SHP77 treated with DMSO at 0.1 percent for 48 hours (cell line): ENCODE measurements at places on chromosomes 2 and 18.

DNA sequence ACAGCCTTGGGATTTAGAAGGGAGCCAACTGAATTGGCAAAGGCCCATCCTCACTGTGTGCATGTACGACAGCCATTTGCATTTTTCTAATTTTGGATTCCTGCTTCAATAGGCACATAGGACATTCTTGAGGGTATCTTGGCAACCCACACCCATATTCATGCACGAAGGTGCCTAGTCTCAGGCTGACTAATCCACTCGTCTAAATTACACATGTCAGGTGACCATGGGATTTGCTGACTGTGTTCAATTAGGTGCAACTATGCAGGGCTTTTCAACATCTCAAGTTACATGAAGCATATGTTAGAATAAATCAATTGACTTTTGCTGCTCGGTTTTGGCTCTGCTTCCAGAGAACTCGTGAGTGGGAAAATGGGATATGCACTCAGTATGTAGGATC is 249.7 kb downstream of the SP3 start:
- DNase-seq = no peak

DNA sequence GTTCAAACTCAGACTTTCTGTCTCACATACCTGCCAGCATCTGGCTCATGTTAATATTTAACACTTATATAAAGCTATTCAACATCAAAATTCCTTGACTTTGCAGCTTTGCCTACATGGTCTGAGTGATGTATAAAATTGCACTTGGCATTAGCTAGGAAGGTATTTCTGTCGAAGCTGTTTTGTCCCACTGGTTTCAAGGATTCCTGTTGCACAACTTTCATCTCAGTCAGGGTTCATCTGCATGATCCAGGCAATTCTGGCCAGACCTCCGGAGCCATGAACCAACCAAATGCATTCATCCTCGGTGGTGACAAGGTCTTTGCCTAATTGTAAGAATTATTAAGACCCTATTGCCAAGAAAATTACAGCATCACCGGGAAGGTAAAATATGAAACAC is 185.4 kb downstream of the ZEB2 start:
- DNase-seq = no peak

DNA sequence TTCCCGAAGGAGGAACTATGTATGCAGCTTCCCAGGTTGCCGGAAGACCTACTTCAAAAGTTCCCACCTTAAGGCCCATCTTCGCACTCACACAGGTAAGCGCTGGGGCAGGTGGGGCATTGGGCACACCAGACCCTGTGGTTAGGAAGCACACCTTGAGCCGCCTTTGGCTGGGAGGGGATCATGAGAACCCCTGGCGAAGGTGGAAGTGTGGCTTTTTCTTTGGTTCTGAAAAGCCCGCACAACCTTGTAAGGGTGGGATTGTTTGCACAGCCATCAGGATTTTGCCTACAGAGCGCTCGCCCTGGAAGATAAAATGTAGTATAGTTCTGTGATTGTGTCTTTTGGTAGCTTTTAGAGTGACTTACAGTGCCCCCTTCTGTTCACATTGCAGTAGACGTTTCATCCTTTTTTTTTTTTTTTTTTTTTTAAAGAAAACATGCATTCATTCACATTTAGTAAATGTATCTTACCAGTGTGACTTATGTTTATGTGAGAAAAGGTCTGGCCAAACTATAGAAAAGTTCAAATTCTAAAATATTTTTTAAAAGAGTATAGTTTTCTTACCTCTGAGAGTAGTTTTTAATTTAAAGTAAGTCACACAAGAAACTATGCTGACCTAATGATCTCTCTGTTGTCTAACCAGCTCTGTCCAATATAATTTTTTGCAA is 5.3 kb downstream of the KLF11 start:
- DNase-seq = peak; percentile 66

- no peak for DNase-seq
These were observed 86.8 kb upstream of the TFPI start for GRCh38 chr2:187640926-187641510.

GRCh38 chr2:9914384-9915065 is 37.0 kb upstream of the GRHL1 start:
- DNase-seq = no peak

DNA sequence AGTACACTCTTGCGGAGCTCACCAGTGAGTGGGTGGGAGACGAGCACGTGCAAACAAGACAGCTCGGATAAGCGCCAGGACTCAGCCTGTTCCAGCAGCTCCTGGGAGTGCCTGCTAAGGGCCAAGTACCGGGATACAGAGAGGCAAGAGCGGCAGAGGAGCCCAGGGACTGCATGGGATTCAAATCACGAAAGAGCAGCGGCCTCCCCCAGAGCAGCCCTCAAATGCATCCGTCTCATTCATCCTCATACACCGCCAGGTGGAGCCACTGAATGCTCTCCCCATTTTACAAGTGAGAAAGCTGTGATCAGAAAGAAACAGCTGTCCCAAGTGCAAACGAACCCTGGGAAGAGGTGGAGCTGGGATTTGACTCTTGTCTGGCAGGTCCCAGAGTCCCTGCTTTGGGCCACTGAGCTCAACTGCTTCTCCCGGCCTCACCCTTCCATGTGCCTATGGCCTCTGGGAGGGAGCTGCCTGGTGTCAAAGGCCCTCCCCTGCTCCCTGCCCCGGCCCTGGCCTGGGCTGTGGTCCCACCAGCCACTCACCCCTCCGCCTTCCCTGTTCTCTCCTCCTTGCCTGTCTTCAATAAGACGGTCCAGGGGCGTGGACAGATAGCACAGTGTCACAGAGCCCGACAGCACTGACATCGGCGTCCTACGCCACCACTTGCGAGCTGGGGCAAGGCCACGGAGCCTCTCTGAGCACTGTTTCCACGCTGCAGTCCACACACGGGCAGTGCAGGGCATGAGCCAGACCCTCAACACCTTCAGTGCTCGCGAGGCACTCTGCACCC is 72.8 kb upstream of the TAF1B start:
- peak; percentile 76 for DNase-seq

GRCh38 chr2:106037262-106037661 is 156.8 kb downstream of the UXS1 start:
- no peak for DNase-seq

- DNase-seq = no peak
These were observed 261.3 kb downstream of the CLIP4 start for GRCh38 chr2:29376541-29376940.

DNA sequence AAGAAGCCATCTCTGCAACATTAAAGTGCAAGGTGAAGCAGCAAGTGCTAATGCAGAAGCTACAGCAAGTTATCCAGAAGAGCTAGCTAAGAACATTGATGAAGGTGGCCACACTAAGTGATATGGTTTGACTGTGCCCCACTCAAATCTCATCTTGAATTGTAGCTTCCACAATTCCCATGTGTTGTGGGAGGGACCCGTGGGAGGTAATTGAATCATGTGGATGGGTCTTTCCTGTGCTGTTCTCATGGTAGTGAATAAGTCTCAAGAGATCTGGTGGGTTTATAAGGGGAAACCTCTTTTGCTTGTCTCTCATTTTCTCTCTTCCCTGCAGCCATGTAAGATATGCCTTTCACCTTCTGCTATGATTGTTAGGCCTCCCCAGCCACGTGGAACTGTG is 11.4 kb downstream of the RDH14 start:
- DNase-seq = no peak

DNA sequence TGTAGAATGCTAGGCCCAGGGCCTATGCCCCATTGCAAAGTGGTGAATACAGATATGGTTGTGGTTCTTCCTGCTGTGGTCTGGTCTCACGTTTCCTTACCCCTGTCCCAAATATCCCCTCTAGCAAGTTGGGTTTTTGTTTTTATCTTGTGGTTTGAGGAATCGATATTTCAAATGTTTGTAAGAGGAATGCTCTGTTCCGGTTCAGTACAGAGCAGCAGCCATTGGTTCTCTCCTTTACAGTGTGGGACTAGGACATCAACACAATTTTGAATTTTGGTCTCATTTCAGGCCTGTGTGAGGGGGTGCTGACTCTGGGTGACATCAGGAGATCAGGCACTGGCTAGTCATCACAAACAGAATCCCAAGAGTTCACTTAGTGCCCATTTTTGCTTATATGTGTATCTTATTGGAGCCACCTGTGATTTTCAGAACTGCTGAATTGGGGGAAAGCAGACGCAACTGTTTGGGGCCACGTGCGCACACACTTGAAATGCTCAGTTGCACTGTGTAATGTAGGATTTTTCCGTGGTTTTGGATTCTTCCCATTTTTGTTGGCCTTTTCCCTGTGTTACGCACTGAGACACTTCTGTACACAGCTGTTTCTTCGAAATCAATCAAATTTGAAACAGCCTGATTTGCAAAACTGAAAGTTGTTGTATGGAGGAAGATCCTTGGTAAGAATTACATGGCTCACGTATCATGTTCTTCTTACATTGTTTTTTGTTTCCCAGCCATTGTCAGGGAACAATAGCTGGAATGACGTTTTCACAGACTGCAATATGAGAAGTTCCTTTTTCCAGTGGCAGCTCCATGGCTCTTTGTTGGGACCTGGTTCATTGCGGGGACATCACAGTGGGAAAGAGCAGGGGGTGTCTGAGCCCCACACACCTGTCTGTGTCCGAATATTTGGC is 8.6 kb downstream of the SH3BP4 start:
- no peak for DNase-seq

DNA sequence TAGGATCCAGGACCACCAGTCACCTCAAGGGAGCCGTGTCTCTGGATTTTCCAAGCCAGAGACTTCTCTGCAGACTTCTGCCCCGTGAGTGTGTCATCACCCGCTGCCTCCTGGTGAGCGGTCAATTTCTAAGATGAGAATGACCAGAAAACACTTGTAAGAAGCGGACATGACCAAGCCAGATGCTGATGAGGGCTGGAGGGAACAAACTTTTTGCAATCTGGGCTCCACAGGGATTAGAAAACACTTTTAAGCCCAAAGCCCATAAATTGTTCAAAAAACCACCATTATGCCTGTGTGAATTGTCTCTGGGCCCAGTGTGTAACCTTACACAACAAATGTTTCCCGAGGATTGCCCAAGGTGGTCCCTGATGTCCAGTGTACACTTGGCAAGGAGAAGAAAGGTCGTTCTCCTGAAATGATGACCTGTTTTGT is 5.3 kb upstream of the NPPC start:
- no peak for DNase-seq

DNA sequence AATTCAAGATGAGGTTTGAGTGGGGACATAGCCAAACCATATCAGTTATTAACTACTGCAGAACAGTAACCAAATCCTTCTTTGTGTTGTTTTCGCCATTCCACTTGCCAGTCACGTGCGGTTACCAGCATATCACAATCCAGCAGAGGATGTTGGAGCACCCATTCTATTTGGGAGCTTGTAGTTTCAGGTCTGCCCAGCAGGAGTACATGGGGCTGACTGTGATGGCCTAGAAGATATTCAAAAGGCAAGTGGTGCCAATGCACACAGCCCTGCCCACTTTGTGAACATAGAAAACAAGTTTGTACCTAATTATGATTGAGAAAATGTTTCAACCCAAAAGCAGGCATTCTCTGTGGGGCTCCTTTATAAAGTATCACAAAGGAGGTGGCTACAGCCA is 57.0 kb downstream of the ZNF519 start:
- no peak for DNase-seq

DNA sequence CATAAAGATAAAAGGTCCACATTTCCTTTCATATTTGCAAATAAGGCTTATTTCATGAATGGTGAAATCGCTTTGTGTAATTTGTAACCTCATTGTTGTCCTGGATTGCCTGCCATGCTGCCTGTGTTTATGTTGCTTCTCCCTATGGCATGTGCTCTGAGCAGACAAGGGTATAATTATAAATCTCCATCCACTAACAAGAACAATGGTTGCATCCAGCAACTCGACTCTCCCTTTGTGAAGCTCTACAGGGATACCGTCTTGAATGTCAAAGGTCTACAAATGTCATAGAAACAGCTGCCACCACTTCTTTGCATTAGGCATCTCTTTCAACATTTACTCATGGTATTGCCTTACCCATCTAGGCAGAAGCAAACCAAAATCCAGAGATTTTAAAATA is 209.6 kb downstream of the SLC8A1 start:
- no peak for DNase-seq

DNA sequence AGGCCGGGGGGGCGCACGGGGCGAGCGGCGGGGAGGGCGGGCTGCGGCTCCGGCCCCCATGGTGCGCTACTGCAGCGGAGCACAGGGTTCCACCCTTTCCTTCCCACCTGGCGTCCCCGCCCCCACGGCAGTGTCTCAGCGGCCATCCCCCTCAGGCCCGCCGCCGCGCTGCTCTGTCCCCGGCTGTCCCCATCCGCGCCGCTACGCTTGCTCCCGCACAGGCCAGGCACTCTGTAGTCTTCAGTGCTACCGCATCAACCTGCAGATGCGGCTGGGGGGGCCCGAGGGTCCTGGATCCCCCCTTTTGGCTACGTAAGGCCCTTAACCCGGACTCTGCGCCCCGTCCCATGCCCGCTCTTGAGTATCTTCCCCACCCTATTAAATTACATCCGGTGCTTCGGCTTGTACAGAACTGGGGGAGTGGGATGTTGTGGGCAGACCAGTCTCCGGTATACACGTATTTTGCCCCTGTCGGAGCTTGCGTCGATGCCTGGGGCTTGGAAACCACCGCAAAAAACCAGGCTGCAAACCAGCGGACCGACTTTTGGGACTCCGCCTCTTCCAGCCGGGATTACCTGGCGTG is 598 bp upstream of the WBP1 start:
- peak; percentile 58 for DNase-seq

DNA sequence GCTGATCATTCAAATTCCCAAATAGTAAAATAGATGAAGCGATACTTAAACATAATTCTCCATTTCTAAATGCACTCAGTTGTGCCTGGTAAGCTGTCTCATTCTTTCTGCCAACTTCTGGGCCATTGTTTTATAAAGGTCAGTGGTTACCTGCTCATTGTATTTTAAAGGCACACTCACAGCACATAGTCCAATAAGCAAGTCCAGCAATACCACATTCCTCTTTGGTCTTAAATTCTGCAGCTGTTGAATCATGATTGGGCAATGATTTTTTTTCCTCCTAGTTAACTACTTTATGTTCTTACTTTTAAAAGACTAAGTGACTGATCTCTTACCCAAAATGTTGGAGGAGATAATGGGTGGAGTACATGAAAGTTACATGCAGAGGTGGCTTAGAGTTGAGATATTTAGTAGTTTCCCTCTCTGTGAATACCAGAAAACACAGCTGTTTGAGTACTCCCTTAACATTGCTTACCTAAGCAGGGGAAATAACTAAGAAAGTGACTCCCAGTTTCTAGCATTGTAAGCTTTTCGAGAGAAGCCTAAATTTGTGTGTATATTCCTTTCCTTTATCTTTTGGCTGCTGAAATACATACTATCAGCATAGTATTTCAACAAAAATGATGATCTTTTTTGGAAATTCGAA is 220.7 kb downstream of the CAMKMT start:
- no peak for DNase-seq

DNA sequence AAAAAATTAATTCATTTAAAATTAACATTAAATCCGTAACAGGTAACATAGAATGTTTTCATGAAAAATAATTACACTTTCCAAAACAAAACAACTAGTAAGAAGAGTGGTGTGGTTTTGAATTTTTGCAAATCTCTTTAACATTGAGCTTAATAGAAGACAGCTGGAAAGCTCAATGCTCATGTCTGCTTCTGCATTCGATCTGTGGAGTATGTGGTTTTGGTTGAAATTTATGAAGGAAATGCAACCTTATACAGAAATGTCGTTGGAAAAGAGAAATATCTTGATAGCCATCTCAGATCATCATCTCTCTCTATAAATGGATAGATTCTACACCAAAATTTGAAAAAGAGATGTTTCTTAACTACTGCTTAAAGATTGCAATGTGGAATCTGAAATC is 17.3 kb upstream of the FHL2 start:
- no peak for DNase-seq

GRCh38 chr2:48247206-48247605 is 282.7 kb upstream of the STON1 start:
- no peak for DNase-seq
